ENCODE measurements at places on chromosomes 5 and 9. TPM values are rescaled to one million over a fixed set of nuclear protein-coding genes. Genes with fewer than 3 reads are reported as not detected.
A peak's percentile ranks its signal among the peaks of the same experiment; 100 is the strongest.

DNA sequence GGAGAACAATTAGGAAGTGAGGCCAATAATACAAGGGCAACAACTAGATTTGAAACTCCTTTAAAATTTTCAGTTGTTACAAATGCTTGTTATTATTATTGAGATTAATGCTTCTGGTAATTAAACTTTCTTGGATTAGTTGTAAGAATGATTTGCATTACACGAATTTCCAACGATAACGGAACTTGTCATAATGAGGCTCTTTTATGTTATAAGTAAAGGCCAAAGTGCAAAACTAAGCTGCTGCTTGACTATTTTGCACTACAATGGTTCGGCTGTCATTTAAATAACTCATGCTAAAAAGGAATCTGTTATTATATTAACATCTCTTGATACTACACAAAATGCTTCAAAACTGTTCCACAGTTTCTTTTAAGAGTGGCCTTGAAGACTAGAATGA, 1007.1 kb downstream of the PTPRD start:
- no peaks in the 10 kb centered on the region for H3K27me3 ChIP-seq
- H3K36me3 ChIP-seq: no peaks in the 10 kb centered on the region
- H3K27ac ChIP-seq: no peak overlapping the region
- no peak overlapping the region for H3K4me3 ChIP-seq
- no peaks in the 10 kb centered on the region for H3K4me1 ChIP-seq
- no peak for DNase-seq

Gene ARHGEF37
- 0.72 TPM for total RNA-seq

DNA sequence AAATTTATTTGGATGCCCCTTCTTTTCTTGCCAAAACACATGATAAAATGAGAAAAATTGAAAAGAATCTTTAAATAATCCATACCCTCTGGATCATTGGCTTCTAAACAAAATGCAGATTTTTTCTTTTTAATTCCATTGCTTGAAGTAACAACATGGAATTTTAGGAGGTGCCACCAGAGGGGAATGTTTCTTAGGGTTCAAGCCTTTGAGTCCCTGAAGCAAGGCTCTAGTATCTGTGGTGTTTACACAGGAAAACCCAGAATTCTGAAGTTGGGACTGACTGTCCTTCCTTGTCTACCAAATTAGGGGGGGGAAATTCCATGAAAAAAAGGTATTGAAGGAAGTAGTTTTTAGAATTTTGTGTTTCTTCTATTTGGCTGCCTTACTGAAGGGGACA, 69.4 kb downstream of the LMNB1 start:
- peaks cover 31% of the 10 kb centered on the region for H3K4me1 ChIP-seq
- peak overlapping the region; percentile 1 for H3K4me3 ChIP-seq
- no peak overlapping the region for H3K27ac ChIP-seq
- DNase-seq: peak; percentile 15
- no peaks in the 10 kb centered on the region for H3K27me3 ChIP-seq
- no peaks in the 10 kb centered on the region for H3K36me3 ChIP-seq

Gene TMOD1
- not detected for total RNA-seq

Gene PCDHGA9
- total RNA-seq: 6.2 TPM

DNA sequence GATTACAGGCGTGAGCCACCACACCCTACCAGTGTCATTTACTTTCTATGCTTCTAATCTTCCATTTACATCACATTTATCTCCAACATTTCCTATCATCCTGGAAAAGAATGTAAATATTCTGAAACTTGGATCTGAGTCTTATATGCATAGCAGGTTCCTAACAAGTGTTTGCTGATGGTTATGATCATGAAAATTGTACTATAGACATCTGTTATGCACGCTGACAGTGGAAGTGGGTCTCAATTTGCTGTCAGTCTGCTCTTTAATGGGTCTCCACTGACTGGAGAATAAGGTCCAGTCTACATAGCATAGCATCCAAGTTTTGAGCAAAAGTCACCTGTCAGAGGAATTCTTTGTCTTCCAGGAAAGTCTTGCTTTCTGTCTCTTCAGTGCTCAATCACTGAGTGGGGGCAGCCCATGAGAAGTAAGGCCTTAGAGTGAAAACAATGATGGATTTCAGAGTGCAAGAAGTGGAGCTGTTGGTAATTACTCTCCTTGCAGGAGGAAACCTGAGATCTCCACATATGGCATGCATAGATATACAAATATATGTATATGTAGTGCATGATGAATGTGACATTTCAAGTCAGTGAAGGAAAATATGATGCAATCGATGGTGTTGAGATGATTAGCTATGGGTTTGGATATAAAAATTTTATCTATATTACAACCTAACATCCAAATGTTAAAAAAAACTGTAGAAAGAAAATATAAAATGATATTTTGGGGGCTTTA, 29.2 kb upstream of the MSANTD3 start:
- no peak for DNase-seq
- no peaks in the 10 kb centered on the region for H3K4me1 ChIP-seq
- no peak overlapping the region for H3K27ac ChIP-seq
- no peaks in the 10 kb centered on the region for H3K36me3 ChIP-seq
- no peak overlapping the region for H3K4me3 ChIP-seq

DNA sequence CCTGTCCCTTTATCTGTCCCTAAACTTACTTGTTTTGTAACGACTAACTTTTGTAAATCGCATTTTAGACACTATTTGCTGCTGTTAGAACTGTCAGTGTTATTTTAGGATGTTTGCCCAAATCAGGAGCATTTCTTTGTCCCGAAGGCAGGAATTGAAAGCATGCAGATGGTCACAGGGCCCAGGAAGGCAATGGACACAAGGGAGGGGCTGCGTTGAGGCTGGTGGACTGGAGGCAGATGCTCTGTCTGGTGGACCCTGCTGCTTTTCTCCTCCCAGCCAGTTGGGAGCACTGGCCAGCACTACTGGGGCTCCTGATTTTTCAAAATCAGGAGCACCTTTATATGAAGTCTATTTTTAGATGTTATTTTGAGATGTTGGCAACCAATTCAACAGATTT, 31.7 kb downstream of the DOCK2 start:
- H3K36me3 ChIP-seq: no peaks in the 10 kb centered on the region
- H3K4me3 ChIP-seq: no peak overlapping the region
- H3K27me3 ChIP-seq: no peaks in the 10 kb centered on the region
- DNase-seq: no peak
- peaks cover 8% of the 10 kb centered on the region for H3K4me1 ChIP-seq
- H3K27ac ChIP-seq: no peak overlapping the region
